Calu3 (cell line): ENCODE measurements at places on chromosomes 1 and 21.

- no peak for DNase-seq
These were observed 18.6 kb upstream of the TSPEAR start for GRCh38 chr21:44730028-44730395.

DNA sequence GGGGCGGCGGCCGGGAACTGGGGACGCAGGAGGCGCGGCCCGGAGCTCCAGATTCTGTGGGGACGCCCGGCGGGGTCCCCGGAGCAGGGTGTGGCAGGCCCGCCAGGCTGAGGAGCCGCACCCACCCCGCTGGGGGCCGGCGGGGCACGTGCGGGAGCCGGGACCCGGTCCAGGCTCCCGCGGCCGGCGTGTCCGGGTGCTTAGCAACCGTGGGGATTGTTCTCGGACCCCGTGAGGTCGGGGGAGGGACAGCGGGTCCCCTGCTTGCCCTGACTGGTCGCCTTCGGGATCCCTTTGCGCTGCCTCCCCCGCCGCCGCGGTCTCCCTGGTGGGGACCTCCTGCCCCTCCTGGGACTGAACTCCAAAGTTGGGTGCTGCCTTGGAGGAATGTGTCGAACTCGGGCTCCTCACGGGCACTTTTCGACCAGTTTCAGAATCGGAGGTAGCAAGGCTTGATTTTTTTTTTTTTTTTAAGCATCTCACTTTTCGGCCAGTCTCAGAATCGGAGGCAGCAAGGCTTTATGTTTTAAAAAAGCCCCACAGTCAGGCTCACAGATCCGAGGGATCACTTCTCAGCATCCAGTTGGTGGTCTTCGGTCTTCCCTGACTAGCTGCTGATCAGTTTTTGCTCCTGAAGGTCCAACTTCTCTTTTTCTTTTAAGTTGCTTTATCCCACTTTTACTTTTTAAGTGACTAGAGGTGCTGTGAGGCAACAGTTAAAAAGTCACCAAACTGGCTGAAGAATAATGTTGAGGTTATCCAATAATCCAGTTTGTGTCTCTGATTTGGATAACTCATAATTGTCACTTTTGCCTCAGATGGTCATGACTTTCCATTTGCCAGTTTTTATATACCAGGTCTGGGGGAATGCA, 648 bp downstream of the FAM76A start:
- DNase-seq, result peak; percentile 43

GRCh38 chr21:23021481-23021880, 2023.3 kb downstream of the NCAM2 start:
- DNase-seq, result no peak

GRCh38 chr1:228309326-228310067, 97.1 kb downstream of the TRIM11 start:
- no peak for DNase-seq

GRCh38 chr1:193431265-193431977, 245.0 kb upstream of the B3GALT2 start:
- DNase-seq, result peak; percentile 49

DNA sequence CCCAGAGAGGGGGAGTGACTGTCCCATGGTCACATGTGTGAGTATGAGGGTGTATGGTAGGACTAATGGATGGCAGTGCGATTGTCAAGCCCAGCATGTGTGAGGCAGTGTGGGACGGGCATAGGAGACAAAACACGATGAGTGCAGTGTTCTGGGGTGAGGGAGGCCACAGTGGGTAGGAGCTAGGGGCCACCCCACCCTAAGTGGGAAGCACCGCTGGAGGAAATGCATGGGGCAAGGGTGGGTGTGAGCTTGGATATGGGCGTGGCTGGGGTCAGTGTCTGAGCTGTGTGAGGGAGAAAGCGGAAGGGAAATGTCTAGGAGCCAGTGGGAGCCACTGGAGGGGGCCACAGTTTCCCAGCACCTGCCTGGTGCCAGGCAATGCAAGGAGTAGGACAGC, 56.5 kb downstream of the FOXO6 start:
- no peak for DNase-seq

GRCh38 chr1:36612881-36613280, 130.2 kb upstream of the CSF3R start:
- no peak for DNase-seq

GRCh38 chr1:228315945-228316588, 90.6 kb downstream of the TRIM11 start:
- DNase-seq, result no peak

GRCh38 chr1:22749919-22750684, 39.5 kb downstream of the EPHB2 start:
- DNase-seq, result peak; percentile 58

- no peak for DNase-seq
These were observed 4.7 kb downstream of the IGSF8 start for GRCh38 chr1:160093624-160094290.
